Naive thymus-derived CD8-positive, alpha-beta T cell (primary cell): ENCODE measurements at places on chromosomes 2 and 18.

DNA sequence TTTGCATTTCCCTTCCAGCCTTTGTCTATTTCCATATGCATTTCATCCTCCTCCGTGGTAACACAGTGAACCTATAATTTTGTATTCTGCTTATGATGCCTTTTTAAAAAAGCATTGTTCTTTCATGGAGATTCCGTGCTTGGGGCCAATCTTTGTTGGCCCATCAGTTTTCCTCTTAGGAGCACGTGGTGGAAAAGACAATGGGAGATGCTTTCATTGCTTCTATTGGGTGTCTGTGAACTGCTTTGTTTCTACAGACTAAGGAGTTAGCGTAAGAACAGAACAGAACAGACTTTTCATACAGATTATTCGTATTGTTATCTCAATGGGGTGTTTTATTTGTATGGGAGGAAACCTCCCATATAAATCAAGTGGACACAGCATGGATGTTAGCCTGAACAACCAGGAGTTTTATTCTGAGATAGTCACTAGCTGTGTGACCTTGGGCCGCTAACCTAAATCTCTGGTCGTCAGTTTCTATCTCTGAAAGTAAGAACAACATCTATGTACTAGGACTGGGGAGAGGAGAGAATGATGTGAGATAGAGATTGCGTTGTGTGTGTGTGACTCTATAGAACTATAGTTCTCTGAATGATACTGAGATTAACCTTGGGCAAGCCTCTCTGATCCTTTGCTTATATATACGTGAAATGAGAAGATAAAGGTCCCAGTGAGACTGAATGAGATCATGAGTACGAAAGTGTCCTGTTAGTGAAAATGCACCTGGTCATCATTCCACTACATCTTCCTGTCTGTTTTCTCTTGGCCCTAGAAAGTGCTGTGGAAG, 22.9 kb upstream of the YWHAQ start:
- no peak for DNase-seq

GRCh38 chr2:10678225-10678624, 11.6 kb downstream of the NOL10 start:
- no peak for DNase-seq

- no peak for DNase-seq
Measured at GRCh38 chr2:203689426-203690116, 16.9 kb upstream of the CD28 start.

- no peak for DNase-seq
Measured at GRCh38 chr2:207231106-207231865, 65.5 kb upstream of the KLF7 start.

- DNase-seq: no peak
Measured at GRCh38 chr18:67621049-67621713, 104.7 kb upstream of the DSEL start.

- no peak for DNase-seq
Measured at GRCh38 chr2:31247711-31248110, 13.8 kb downstream of the EHD3 start.

GRCh38 chr2:70686577-70687460, 81.2 kb downstream of the ADD2 start:
- DNase-seq: no peak

DNA sequence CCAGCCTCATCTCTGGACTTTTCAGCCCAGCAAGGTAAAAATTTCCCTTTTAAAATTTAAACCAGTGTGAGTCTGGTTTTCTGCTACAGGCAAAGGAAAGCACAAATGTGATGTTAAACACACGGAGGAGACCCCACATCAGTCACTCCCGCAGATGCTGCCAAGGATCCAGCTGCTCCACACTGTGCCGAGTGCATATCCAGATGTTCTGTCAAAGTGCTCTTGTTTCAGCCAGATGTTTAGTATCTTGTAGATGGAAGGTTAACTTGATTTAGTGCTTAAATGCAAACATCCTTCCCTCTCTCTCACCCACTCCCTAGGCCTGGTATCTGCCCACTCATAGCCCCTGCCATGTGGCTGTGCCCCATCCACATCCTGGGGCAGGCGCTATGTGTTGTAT, 15.8 kb upstream of the ATOH8 start:
- DNase-seq: no peak

DNA sequence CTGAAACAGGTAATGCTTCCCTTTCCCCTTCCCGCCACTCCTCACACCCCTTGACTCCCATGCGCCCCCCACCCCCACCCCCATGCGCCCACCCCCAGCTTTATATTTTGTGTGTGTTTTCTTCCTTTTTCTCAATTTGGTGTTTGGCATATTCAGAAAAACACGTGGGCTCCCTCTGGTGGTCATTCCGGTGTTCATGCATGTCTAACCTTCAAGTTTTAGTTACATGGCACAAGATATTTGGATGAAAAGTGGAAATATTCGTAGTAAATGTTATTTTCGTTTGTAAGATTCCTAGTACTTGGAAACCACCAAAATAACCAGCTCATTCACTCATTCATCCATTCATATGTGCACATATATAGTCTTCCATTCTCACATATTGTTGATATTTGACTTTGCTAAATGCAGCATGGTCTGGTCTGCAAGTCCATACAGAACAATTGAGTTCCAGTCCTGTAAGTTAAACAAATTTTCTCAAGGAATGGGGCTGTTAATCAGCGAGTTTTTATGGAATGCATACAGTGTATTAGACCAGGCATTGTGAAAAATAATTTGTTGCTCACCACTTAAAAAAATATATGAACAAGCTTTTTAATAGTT, 143.6 kb upstream of the MAP3K20 start:
- DNase-seq: peak; percentile 68

DNA sequence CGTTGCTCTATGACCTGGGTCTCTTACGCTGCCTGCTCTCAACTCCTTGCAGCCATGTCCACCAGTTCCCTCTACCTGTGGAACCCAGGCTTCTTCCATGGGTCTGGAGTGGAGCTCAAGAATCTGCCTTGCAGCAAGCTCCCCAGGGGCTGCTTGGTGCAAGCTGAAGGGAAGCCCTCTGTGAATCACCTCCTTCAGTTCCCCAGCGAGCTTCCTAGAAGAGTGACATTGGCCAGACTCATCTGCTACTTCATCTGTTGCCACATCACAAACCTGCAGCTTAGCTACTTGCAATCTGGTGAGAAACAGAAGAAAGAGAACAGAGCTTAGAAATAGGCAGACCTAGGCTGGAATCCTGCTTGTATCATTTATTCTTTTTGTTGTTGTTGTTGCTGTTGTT, 9.8 kb upstream of the EFR3B start:
- DNase-seq: no peak

GRCh38 chr2:11640132-11640531, 29.9 kb downstream of the NTSR2 start:
- no peak for DNase-seq

DNA sequence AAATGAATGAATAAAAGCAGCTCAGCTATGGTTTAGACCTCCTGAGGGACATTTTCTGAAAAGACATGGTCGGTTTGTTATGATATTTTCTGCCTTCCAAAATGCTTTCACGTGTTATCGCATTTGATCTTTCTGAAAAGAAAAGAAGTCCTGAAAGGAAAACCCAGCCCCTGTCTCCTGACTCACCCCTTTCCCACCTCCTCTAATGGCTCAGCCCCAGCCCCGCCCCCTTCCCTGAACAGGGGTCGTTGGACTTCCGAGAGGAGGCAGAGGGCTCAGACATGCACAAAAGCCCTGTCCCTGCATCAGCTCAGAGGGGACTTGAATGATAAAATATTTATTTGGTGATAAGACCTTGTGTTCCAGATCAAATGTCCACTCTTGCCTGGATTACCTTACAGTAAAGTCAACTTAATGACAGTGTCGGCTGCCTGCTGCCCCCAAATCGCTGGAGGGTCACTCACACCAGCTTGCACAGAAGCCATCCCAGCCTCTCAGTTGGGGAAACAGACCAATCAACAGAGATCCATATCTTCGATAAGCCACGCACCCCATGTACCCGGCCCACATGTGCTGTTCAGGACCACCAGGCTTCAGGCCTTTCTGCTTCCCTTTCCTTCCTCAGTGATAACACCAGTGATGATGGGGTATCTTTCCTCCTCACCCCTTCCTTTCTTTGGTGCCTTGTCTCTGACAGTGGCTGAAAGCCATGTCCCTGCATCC, 69.6 kb downstream of the CLHC1 start:
- no peak for DNase-seq

- no peak for DNase-seq
Measured at GRCh38 chr2:189818249-189819038, 34.2 kb downstream of the PMS1 start.

DNA sequence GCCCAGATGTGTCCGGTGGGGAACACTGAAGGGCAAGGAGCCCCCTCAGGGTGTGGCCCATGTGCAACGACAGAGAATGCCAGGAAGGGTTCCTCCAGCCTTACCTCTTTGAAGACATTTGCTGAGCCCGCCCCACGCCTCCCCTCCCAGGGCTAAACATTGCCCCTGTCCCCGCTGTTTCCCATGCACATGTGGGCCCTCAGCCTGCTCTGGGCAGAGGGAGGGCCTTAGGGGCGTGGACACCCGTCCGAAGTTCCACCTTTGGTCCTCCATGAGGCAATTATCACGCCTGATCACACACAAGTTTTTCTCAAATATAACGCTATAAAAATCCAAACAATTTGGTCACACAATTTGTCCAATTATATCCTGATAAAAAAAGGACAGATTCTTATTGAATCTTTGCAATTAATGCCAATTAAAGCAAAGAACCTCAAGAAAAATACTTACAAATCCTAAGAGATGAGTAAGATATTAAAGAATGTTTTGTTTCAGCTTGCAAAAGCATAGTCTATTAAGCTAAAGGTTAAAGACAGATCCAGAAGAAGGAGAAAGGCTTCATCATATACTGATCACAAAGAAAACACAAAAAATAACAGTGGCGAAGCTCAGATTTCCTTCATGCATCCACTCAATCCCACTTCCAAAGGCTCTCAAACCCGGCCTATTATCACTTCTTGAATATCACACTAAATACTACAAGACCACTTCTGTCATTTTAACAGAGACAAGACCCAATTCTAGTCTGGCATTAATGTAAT, 55.2 kb upstream of the LDLRAD4 start:
- no peak for DNase-seq

DNA sequence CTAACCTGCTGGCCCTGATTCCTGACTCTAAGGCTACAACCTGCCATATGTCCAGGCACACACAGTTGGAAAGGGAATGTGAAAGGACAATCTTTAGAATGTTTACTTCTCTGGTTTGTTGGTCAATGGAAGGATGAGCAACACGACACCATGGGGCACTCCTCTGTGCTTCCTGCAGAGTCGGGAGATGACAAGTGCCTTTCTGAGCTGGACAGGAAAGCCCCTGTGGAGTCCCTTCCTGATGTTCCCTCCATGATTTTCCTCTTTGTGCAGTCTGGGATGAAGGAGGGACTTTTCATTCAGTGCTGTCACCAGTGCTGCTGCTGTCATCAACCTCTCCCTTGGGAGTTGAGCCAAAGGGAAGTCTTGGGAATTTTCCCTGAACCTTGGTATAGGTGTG, 22.6 kb upstream of the SERPINB7 start:
- no peak for DNase-seq

GRCh38 chr18:51135795-51136194, 61.7 kb downstream of the MEX3C start:
- DNase-seq: no peak

DNA sequence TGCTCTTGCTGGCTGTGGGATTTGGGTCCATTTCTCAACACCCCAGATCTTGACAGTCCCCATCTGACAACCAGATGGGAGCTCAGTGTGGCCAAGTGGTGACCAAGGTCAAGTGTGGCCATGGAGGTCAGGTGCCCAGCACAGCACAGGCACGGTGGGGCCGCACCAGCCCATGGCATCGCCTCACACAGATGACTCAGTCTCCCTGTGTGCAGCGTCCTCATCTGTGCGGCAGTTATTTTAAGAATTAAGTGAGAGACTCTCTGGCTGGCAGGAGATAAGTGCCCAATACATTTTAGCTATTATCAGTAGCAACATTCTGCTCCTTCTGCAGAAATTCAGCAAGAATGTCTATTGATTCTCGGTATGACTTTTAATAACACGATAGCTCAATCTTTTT, 167.2 kb downstream of the DDX1 start:
- no peak for DNase-seq

DNA sequence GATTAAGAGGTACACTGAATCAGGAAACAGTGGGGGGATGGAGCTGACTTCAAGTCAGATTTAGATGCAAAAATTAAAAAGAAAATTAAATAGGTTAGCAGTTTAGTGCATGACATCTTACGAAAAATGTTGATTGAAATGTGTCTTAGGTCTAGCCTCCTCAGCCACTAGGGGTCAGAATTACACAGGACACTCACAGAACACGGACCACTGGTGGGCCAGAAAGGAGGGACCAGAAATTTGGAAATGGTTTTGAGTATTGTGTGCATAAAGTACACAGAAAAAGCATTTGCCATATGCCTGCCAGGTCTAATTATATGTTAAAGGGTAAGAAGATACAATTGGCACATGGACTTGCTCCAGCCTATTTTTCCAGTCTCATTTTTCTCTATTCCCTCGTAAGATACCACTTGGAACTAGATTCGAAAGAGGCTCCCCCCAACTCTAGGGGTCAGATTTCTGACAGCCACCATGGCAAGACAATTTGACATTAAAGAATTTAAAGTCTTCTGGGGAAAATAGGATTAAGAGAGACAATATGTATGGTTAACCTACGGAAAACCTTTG, 550.2 kb upstream of the SETBP1 start:
- DNase-seq: no peak

DNA sequence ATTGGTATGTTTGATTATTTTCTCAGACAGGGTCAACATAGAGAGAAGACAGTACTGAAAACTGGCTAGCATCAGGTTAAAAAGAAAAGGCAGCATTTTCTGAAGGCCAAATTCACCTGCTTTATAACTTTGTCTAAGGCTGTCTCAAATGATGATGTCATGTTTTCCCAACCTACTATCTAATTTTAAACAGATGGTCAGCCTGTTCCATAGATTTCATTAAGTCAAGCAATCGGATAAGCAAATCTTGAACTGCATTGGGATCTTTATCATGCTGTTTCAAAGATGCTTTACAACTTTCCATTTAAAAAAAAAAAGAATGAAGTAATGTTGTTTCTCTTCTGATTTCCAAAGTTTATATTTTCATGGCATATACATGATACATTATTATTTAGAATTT, 56.3 kb upstream of the SPOPL start:
- no peak for DNase-seq

- no peak for DNase-seq
Measured at GRCh38 chr2:594297-594949, 82.8 kb downstream of the TMEM18 start.

DNA sequence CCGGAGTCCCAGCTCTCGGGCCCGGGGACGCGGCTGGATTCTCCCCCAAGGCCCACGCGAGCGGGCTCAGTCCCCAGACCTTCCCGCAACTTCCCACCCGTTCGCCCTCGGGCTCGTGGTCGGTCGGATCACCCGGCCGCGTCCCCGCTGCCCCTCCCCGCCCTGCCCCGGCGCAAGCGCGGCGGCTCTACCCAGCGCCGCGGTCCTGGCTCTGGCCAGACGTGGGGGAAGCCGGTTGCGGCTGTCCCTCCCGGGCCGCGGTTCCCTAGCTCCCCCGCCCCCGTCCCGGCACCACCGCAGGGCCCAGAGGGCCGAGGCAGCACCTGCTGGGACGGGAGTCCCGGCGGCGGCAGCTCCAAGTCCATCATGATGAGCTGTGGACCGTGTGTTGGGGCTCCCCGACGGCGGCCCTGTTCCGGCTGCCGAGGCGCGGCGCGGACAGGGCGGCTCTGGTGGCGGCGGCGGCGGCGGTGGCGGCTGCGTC, 276 bp downstream of the NFE2L2 start:
- DNase-seq: no peak
